ENCODE measurements at places on chromosomes 6 and 20. TPM values are rescaled to one million over a fixed set of nuclear protein-coding genes. Genes with fewer than 3 reads are reported as not detected.

DNA sequence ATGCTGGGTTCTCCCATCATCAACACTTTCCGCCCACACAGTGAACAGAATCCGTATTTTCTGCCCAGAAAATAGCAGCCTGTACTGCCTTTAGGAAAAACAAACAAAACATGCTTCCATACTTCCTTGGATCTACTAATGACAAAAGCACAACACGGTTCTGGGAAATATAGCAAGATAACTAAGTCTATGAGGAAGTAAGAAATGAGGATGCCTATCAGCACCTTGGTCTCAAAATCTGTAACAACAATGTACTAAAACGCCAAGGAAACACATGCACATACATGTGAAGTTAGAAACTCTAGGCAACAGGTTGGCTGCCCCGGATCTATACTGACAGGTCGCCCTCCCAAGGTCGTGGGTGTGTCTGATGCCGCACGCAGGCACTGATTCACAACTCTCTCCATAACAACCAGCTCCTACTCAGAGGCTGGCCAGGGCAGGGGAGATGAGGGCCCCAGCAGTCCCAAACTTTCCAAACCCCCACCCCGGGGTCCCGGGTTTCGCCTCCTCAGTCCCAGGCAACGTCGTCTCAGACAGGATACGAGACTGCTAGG lies 710 bp downstream of the BTBD9 start:
- no peak for DNase-seq

DNA sequence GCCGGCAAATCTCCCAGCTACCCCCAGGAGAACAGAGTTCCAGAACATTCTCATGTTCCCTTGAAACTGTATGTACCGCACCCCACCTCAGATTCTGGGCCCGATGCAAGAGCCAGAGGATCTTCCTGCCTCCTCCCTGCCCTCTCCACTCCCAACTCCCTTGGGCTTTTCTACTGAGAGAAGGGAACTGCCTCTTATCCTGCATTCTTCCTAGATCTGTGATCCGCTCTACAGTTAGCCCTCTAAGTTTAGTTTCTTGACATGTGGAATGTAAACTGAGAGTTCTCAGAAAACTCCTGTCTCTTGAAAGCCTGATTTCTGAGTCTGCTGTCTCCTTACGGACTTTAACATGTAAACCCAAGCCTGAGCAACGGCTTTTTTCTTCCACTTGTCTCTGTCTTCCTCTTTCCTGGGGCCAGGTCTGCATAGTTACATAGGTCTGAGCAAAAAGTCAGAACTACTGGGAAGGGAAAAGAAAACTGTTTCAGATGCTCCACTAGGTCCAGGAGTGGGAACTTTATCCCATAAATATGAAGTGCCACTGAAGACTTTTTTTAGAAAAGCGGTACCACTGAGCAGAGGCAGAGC lies 86.5 kb upstream of the TNFAIP3 start:
- DNase-seq, result no peak

DNA sequence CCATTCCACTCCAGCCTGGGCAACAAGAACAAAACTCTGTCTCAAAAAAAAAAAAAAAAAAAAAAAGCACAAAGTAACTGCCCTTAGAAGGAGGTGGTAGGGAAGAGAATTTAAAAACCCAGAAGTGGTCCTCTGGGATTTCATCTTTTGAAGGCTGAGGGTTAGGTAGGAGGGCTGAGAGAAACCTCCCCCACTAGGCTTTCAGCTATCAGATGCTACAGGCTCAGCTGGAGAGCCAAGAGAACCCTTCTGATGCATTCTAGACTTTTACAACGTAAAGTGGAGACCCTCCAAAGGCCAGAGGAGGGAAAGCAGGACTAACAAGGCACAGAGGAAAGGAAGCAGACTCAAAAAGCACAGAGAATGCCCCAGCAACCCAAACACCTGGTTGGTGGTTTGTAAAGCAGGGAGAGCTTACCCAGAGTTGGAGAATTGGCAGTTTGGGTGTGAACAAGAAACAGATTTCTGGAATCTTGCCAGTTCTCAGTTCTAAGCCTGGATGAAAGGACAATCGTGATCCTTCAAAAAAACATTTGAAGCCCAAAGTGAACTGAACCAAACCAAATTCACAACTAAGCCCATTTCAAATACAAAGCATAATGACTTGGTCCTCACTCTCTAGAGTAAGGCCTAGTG lies 23.2 kb upstream of the SPAG4 start:
- DNase-seq, result no peak

GRCh38 chr6:82955841-82956240 lies 109.8 kb downstream of the UBE3D start:
- DNase-seq, result no peak

The ERVFRD-1 gene
- total RNA-seq, result 0.65 TPM

DNA sequence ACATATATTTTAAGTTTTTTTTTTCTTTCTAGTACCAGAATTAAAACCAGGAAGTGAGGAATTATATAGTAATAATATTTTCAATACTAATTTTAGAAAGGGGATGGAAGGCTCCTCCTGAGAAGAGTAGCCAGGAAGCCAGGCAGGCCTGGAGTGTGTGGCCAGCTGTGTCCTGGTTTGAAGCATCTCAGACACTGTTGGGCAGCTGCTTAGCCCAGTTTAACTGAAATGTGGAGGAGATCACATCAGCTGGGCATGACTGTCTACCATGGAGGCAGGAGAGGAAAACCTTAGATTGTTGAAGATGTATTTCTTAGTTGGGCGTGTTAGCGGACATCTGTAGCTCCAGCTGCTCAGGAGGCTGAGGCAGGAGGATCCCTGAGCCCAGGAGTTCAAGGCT lies 142.2 kb downstream of the ARID1B start:
- no peak for DNase-seq

- DNase-seq, result no peak
Measured at GRCh38 chr6:27777614-27778355, 134.4 kb downstream of the OR2B2 start.

GRCh38 chr20:23517719-23518118 lies 26.8 kb downstream of the CST8 start:
- no peak for DNase-seq

DNA sequence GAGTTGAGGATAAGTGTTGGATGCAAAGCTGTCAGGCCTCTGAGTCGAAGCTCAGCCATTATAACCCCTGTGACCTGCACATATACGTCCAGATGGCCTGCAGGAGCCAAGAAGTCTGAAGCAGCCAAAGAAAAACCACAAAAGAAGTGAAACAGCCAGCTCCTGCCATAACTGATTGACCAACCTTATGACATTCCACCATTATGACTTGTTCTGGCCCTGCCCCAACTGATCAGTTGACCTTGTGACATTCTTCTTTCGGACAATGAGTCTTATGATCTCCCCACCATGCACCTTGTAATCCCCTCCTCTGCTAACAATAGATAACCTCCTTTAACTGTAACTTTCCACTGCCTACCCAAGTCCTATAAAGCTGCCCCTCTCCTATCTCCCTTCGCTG lies 133.7 kb upstream of the AGPAT4 start:
- DNase-seq, result no peak

GRCh38 chr6:170085475-170086401 lies 205.1 kb downstream of the DLL1 start:
- DNase-seq, result peak; percentile 19

The GJA10 gene
- not detected for total RNA-seq

GRCh38 chr20:37839955-37840354 lies 63.0 kb upstream of the VSTM2L start:
- no peak for DNase-seq

DNA sequence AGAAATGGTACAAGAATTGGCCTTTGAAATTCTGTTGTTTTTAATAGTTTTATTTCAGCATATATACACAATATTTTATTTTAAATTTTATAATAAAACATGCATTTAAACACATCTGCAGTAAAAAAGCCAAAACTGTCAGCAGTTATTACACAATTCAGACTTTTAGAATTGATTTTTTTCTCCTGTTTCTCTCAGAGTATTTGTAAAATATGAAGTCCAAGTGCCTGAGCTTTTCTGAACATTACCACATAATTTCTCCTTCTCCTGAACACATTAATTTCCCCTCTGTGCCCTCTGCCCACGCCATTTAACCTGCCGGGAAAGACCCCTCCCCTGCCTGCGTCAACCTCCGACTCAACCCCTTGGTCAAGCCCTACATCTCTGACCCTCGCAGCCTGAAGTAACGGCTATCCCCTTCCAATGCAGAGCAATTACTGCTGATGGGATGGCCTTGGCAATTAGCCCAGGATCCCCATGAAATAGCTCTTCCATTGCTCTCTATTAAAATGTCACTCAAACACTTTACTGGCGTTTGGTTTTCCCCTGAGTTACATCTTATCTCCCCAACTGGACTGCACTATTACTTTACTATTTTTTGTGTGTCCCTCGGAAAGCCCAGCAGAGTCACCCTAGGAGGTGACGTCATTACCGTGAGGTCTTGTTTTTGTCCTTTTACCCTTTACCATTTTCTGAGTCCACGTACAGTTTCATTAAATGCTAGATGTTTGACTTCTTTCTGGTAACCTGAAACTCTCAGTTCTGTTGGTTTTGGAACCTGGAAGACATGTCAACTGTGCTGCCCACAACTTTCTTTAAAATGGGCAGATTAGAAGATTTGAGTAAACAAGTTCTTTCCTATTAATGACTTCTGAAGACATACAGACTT lies 146.7 kb upstream of the TAB2 start:
- DNase-seq, result no peak

The RIPOR2 gene
- 38.0 TPM for total RNA-seq

DNA sequence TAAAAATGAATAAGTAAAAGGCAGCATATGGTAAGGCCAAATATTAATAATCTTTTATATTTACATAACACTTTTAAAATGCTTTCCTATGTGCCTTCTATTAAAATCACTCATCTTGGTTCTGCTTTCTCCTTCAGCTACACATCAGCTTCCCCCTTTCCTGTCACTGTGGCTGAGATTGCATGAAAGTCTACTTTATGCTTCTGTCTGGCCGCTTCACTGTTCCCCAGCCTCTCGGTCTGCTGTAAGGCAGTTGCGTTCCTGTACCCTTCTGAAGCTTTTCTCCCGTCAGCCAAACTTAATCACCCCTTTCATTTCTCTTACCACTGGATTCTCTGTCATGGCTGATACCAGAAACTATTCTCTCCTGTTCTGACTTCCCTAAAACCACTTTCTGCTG lies 34.6 kb downstream of the SOX4 start:
- no peak for DNase-seq

DNA sequence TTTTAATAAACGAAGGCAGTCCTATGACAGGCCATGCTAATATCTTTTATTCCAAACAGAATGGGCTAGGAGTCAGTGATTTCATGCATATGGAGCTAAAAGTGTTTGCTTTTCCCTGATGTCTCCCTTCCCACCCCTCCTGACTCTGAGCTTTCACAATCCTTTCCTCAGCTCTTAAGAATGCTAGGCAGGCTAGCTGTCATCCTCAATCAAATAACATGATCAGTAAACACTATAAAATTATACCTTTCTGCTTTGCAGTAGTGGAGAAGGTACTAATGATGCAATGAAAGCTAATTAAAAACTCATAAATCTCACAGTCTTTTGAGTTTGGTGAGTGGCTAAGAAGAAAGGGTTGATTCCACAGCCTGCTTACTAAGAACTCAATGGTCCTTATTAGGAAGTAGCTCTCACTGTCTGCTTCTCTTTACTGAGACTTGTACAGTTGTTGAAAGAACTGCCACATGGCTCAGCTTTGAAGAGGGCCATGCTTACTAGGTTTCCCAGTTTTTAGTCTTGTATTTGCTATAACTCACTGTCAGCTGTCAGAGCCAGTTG lies 250.9 kb upstream of the JAG1 start:
- no peak for DNase-seq

DNA sequence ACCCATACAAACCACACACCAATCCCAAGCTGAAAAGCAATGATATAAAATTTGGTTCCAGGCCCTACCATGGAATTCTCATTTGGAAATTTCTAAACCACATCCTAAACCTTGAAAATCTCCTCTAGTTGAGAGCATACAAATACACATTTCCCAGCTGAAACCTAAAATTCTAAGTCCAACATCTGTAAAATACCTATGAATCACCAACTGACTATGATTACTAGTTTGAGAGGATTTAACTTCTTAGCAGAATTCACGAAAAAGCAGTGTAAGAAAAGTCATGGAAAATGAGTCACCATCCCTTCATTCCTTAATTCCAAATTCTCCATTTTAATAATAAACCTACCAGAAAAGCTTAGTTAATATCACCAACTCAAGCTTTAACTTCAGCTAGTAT lies 15.4 kb downstream of the RANBP9 start:
- DNase-seq, result no peak

The SDC4 gene
- total RNA-seq, result 259 TPM

The THBD gene
- 77.6 TPM for total RNA-seq
